ENCODE measurements at places on chromosomes 5 and 9. TPM values are rescaled to one million over a fixed set of nuclear protein-coding genes. Genes with fewer than 3 reads are reported as not detected.

The GDF9 gene
- 0.89 TPM for total RNA-seq

The ZNF366 gene
- 0.13 TPM for total RNA-seq

GRCh38 chr5:175382171-175382570 lies 61.8 kb downstream of the DRD1 start:
- no peak for DNase-seq

- no peak for DNase-seq
Observed at GRCh38 chr5:150104550-150104870, 18.2 kb upstream of the CSF1R start.

- DNase-seq = no peak
Observed at GRCh38 chr5:173542964-173543363, 73.5 kb downstream of the BOD1 start.

- DNase-seq = no peak
Observed at GRCh38 chr5:127892467-127893207, 189.4 kb downstream of the CCDC192 start.

DNA sequence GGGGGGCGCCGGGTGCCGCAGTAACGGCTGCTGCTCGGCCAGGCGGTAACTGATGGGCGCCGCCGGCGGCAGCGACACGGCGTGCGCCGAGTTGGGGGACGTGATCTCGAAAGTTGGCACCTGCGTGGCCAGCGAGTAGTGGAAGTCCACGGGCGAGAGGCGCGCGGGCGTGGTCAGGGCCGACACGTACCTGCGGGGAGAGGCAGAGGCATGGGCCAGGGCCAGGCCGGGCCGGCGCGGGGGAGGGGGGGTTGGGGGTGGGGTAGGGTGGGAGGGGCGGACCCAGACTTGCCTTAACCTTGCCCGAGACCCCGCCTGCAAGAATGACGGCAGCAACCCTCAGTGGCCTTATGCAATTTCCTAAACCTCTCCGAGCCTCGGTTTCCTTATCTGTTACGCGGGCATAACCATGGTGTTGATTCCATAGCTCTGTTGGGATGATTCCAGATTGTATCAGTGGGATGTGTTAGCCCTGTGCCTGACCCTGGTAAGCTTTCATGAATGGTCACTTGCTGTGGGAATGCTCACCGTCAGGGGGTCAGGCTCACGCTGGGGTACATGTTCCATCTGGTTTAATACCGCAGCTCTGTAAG lies 53.0 kb downstream of the PSD2 start:
- DNase-seq = no peak

DNA sequence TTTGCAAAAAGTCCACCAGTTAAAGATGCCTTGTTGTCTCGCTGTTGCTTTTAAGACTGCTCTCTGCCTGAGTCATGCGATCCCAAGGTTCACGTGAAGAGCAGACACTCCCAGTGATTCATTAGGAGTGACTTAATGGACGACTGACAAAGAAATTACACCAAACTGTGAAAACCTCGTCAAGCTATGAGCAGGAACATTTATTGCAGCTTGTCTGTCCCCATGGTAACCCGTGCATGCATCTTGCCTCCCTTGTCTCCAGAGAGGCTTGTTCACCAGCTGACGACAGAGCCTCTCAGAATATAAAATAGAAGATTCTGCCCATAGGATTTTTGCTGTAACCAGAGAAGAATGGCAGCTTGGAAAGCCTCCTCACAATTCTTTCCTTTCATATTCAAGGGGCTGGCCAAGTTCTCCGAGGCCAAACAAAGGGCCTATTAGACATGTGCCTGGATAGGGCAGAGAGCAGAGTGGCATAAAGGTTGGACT lies 352.7 kb downstream of the SPOCK1 start:
- peak; percentile 100 for DNase-seq

GRCh38 chr9:129402931-129403778 lies 217.7 kb downstream of the C9orf50 start:
- DNase-seq = no peak
